ENCODE measurements at places on chromosomes 1 and 21.
A peak's percentile ranks its signal among the peaks of the same experiment; 100 is the strongest.

DNA sequence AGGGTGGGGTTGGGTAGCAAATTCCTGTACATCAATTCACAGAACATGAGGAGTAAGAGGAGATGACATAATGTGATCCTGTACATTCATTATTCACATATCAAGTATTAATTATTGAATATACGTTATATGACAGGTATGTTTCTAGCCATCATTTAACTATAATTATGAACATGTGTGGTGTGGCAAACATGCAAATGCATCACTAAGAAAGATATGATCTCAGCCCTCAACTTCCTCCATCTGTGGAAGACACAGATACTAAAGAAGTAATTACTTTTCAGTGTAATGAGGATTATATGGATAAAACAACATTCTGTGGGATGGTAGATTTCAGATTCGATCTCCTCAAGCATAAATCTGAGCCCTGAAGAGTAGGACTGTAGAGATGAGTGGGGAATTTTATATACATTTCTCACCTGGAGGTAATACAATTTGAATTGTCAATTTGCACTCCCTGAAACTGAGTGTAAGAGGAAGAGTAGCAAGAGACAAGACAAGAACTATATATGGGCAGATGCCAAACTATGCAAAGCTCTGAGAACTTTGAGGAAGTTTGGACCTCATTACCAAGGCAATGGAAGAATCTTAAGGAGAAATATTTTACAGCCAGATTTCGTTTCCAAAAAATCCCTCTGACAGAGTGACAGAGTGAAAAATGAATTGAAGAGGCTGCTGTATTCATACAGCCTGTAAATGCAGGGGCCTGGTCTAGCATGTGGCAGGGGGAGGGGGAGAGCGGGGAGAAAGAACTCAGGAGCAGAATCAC is 275.5 kb downstream of the TPR start:
- no peak for DNase-seq

DNA sequence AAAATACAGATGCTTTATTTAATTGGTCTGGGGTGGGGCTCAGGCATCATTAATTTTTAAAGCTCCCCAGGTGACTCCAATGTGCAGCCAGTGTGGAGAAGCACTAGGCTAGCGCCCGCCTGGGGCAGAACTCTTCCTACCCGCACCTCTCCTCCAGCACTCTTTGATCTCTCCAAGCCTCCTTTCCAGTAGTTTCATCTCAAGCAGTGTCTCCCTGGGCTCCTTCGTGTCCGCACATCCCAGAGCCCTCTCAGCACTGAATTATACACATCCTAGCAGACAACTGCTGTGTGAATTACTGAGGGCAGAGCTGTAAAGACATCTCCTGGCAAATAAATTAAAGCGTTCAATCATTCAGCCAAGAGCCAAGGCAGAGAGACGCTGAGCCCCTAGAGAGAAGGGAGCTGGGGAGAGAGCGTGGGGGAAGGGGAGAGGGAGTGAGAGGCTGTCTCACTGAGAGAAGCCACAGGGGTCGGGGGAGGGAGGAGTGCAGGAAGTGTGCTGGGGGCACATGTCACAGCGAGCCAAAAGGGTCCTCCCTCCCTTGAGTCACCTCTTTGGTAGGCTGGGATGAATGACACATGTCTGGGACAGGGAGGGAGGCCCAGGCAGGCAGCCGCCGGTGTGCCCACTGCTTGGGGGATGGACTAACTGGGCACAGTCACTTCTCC is 21.0 kb upstream of the PARP1 start:
- no peak for DNase-seq

- DNase-seq = no peak
Observed at GRCh38 chr21:40800126-40800525, 46.8 kb downstream of the DSCAM start.

- no peak for DNase-seq
Observed at GRCh38 chr1:165717918-165718515, 19.7 kb upstream of the ALDH9A1 start.

DNA sequence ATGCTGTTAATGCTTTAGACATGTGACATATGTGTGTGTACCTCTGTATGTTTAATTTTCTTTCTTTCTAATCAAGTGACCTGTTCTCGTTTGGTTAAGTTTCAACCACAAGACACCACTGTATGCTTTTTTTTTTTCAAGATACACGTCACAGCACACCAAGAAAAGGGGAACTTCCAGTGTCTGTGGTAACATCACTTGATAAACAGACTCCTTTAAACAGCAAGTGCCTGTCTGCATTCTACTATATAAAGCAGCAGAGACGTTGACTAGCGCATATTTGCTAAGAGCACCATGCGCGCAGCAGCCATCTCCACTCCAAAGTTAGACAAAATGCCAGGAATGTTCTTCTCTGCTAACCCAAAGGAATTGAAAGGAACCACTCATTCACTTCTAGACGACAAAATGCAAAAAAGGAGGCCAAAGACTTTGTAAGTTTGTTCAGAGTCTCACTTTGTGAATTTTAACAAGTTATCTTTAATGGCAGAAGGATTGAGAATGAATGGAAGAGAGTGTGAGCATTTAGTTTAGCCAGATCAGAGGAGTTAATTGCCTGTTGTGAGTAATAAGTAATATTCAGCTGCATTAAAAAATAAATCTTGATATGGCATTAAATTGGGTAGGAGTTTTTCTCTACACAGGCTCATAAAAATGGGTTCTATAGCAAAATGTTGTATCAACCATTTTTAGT is at the start of gene RGS1:
TSS of gene RGS1 (plus strand) at position 275 of the 691 bp plus-strand sequence. CDS start at position 295, 20 bp downstream.
- DNase-seq = peak; percentile 41

DNA sequence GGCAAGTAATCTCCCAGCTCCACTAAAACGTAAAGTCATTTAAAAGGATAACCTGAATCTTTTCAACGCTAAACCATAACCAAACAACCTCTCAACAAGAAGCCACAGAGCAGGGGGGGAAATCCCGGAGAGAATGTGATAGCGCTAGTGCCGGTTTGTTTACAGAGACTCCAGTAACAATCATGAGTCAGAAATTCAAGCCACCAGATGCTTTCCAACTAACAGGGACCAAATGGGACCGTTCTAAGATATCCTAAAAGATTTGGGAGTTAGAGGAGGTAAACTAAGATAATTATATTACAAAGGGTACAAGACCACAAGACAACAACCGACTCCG is 825 bp downstream of the DCAF8 start:
- DNase-seq = peak; percentile 60

GRCh38 chr1:55171694-55172093 is 43.5 kb downstream of the USP24 start:
- no peak for DNase-seq

DNA sequence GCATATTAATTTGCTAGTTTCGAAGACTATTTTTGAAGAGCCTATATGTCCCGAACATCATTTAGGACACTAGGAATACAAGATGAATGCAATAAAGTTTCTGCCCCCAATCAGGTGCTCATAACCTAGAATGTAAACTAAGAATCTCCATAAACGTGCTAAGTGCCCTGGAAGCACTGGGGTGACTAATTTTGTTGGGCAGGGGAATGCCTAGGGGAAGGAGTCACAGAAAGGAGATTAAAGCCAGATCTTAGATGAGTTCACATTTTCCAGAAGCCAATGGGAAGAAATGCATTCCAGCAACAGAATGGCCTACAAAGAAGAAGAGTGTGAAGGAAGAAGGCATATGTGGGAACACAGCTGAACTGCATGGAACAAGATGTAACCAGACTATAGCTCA is 19.5 kb downstream of the SCYL3 start:
- no peak for DNase-seq

GRCh38 chr1:55064071-55064581 is 24.8 kb downstream of the PCSK9 start:
- no peak for DNase-seq

DNA sequence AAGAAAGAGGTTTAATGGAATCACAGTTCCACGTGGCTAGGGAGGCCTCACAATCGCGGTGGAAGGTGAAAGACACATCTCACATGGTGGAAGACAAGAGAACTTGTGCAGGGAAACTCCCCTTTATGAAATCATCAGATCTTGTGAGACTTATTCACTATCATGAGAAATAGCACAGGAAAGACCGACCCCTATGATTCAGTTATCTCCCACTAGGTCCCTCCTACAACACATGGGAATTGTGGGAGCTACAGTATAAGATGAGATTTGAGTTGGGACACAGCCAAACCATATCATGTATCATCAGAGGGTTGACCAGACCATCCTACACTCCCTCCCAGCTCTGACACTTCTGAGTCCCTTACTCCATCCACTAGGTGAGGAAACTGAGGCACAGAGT is 143.9 kb upstream of the KLHDC7A start:
- DNase-seq = no peak

- DNase-seq = no peak
Observed at GRCh38 chr1:88742531-88742930, 58.5 kb downstream of the PKN2 start.
